Activated T-helper 9 cell treated with anti-CD3 and anti-CD28 coated beads, Interleukin-2, amount 50 U/mL, for 16 hours (primary cell): ENCODE measurements at places on chromosomes 1 and 21.
A peak's percentile ranks its signal among the peaks of the same experiment; 100 is the strongest.

DNA sequence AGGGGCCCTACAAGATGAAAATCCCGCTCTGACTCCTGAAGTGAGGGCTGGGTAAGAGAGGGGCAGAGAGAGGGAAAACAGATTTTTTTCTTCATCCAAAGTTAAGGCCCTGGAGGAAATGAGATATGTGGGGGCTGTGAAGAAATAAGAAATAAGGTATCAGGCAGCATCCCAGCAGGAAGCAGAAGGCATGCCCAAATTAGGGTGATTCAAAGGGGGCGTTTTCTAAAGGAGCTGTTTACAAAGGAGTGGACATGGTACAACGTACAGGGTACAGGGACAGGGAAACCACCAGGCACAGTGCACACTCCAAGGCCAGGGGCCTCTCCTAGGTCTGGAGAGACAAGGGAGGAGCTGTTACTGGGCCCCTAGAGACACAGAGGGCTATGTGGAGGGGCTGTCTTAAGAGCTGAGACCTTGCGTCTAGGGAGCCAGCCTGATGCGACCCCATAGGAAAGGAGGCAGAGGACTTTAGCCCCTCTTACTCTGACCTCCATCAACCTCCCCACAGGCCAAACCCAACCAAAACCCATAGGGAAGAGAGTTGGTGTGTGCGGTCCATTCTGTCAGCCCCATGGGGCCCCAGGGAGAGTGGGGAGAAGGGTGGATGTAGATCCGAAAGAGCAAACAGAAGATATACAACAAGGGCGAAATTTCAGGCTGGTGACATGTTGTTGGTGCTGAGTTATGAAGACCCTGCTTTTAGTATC lies 38.6 kb downstream of the STYXL2 start:
- no peak for DNase-seq

DNA sequence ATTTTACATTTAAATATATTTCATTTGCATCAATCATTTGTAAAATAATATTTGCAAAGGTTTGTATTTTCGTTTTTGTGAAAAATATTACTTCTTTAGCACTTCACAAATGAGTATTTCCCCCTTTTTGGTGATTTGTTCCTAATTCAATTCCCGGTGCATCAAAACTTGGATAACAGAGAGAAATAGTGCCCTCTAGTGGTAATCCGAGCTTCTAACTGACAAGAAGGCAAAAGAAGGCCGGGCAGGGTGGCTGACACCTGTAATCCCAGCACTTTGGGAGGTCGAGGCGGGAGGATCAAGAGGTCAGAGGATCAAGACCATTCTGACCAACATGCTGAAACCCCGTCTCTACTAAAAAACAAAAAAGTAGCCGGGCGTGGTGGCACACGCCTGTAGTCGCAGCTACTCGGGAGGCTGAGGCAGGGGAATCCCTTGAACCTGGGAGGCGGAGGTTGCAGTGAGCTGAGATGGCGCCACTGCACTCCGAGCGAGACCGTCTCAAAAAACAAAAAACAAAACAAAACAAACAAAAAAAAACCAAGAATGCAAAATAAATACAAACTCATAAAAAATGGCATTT lies 137.7 kb downstream of the COL11A1 start:
- DNase-seq: no peak

DNA sequence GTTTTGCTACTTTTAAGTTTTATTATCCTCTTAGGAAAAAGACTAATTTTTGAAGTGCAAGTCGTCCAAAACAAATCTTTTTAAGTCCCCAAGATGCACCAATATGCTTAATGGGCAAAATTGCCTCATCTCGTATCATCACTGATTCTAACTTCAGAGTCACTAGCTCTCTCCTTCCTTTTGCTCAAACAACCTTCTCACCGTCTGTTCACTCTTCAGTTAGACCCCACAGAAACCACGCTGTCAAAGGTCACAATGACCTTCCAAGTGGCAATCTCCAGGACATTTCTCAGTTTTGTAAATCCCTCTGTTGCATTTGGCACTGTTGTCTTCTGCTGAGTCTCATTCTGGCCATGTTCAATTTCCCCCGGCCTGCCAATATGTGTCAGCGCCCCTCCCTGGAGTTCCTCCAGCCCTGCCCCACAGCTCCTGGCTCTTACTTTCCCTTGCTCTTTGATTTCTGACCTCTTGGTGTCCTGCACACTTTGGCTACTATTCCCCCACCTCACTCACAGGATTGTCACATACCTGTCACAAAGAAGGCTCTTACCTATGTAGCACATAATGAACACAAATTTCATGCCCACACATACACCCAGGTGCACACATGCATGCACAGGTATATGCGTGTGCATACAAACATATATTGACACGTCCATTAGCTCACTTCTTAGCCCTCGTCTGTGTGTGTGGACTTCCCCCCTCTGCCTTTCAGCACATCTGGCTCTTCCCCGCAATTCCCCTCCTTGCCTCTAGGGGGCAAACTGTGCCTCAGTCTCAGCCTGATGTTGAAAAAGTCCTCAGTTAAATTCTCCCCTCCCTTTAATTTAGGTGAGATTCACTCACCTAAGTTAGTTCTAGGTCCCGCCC lies 354.0 kb upstream of the DUSP10 start:
- peak; percentile 30 for DNase-seq

- no peak for DNase-seq
Observed at GRCh38 chr1:198837278-198838021, 198.6 kb downstream of the PTPRC start.

DNA sequence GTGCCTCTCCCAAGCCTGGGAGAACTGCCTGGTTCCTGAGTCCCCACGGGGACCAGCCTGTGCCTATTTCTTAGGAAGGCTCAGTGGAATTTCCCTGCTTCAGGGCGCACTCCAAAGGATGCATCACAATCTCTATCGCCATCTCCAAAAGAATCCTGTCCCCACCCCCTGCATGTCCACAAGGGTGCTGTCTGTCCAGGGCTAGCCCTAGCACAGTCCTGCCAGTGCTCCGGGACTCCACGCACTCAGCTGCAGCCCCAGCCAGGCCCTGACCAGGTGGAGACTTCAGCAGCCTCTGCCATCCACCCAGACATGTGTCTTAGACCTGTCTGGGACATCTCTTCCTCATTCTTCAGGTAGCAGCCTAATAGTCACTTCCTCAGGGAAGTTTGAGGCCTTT lies 199.7 kb downstream of the GRIK3 start:
- DNase-seq: no peak

GRCh38 chr21:31903896-31904295 lies 31.1 kb downstream of the HUNK start:
- no peak for DNase-seq

DNA sequence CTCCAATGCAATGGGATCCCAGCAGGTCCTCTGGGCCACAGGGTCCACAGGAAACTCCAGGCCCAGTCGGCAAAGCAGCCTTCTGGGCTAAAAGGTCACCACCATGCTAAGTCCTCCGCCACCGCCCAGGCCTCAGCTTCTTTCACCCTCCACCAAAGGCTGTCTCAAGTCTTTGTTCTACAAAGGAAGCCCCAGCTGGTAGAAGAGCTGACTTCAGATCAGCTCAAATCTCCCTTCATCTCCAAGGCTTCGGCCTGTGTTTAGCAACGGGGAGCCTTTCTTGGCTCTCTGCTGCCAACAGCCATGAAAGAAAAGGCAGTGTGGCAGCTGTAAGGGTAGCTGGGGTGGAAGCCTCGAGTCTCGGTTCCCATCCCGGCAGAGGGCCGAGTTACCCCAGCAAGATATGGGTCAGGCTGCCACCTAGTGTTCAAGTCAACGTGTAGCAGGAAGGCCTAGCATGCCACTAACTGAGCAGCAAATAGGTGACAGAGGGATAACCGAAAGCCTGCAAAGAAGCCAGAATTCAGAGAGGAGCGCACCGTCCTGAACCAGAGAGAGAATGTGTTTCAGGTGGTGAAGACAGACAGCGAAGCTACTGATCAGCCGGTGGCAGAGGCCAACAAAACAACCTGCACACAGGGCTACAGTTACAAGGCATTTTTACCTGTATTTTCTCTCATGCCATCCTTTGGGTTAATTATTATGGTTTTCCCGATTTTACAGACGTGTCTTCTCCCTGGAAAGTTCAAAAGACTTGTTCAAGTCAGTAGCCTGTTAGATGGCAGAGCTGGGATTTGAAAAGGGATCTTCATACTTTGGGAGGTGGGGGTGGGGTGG lies 26.8 kb upstream of the CRNN start:
- peak; percentile 40 for DNase-seq

DNA sequence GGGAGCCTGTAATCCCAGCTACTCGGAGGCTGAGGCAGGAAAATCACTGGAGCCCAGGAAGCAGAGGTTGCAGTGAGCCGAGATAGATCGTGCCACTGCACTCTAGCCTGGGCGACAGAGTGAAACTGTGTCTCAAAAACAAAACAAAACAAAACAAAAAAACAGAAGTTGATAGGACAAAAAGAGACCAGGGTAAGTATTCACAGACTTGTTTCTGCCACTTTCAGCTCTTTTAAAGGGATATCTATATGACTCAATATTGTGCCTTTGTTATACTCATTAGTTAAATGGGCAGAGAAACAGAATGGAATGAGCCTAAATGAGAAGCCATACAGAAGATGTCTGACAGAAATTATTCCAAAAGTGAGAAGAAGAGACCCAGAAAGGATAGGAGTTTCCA lies 23.1 kb upstream of the ABL2 start:
- DNase-seq: no peak

DNA sequence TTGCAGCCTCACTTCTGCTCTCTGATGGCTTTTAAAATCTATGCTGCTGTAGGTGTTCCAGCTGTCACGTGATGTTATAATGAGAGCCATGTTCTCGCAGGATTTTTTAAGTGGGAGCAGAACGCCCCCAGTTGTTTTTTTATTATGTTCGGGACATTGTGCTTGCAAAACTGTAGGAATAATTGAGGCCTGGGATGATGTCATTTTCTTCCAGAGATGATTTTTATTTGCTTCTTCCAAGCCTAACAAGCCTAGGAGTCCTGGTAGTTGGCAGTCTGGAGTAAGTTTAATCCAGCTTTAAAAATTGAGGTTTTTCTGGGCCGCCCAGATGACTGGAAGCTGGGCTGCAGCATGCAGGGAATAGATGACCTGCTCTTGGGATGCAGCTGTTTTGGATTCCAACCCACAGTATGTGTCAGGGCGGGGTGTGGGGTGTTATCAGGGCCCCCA lies 34.6 kb upstream of the CHIT1 start:
- no peak for DNase-seq

- no peak for DNase-seq
Observed at GRCh38 chr1:80659161-80659560, 1141.6 kb upstream of the ADGRL2 start.

- DNase-seq: no peak
Observed at GRCh38 chr1:154352581-154353459, 27.5 kb downstream of the ATP8B2 start.

GRCh38 chr1:164473544-164473943 lies 85.4 kb upstream of the PBX1 start:
- no peak for DNase-seq

DNA sequence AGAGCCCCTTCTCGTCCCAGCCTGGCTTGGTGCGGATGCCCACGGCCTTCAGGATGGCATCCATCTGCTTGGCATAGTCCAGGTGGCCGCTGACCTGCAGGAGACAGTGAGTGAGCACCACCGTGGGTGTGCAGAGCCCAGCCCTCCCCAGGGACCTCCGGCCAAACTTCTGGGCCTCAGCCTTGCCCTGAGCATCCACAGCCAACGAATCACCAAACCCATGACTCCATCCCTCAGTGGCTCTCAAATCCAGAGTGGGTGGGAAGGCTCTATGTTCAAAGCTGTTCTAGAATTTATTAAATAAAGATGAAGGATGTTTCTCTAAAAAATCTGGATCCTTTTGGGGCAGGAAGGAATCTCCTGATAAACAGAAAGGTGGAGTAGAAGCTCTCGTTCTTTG lies 18.7 kb downstream of the HTR6 start:
- DNase-seq: no peak

- DNase-seq: no peak
Observed at GRCh38 chr1:34612091-34612827, 142.6 kb upstream of the GJB5 start.
